ENCODE measurements at places on chromosomes 1 and 21.

GRCh38 chr1:234887016-234887900, 241.4 kb downstream of the TOMM20 start:
- DNase-seq, result no peak

GRCh38 chr1:240115831-240116230, 24.1 kb downstream of the FMN2 start:
- DNase-seq, result no peak

- peak; percentile 93 for DNase-seq
Observed at GRCh38 chr21:29114765-29115500, 15.5 kb upstream of the MAP3K7CL start.

DNA sequence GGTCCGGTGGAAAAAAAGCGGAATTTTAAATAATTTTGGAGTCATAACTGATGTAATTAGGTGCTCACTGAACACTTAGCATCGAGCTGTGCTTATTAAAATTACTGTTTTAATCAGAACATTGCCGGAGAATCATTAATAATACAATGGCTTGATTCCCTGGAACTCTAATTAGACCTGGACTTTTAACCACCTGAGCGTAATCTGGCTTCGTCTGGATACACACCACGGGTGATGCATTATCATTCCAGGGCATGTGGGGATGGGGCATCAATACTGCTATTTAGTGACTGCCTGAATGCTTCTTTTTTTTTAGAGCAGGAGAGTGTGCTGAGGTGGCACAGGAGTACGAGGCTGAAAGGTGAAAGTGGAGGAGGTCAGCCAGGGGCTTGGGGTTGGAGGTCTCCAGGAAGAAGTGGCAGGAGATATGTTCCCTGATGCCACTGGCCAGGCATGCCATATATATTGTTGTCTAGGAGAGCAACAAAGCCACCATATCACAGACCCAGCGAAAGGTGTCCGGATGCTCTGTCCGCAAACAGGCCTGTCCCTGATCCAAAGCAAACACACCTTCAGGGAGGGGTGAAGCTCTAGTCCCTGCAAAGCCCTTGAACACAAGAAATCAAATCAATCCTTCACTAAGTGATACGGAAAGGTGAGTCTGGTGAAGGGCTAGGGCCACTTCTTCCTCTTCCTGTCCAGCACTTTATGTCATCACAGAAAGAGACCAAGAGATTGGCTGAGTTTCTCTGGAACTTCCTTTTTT, 125.2 kb downstream of the PLXNA2 start:
- DNase-seq, result no peak

- DNase-seq, result no peak
Observed at GRCh38 chr1:58346036-58346355, 200.5 kb downstream of the OMA1 start.

GRCh38 chr1:63321785-63322113, 618 bp upstream of the FOXD3 start:
- DNase-seq, result no peak

DNA sequence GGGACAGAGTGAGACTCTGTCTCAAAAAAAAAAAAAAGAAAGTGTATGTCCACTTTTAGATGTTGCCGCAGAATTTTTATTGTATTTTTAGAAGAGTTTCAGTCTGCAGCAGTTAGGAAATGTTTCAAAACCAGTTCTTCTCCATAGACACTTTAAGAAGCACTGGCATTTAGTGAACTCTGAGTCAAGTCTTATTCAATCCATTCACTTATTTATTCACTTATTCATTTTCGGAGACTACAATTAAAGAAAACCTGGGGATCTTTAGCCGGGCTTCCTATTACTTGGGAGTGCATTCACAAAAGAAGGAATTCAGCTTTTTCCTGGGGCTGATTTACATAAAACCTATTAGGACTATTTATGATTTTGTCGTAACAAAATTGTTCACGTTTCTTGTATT, 12.3 kb downstream of the RCAN3 start:
- no peak for DNase-seq

DNA sequence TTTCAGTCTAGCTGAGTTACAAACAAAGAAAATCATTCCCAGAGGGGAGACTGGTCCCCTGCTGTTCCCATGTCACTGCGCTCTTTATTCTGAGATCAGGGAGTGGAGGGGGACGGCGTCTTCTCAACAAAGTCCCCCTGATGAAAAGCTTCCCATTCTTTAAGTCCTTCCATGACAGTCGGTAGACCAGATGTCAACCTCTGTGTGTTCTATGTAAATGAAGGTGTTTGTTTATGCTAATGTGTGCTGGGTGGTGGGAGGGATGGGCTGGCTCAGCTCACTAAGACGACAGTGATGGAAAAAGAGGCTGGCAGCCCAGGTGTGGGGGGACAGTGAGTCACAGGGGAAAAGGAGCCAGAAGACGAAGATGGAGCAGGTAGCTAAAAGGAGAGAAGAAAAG, 148.2 kb upstream of the KLHDC7A start:
- no peak for DNase-seq
